Epithelial cell of proximal tubule (primary cell): ENCODE measurements at places on chromosomes 5 and 9. TPM values are rescaled to one million over a fixed set of nuclear protein-coding genes. Genes with fewer than 3 reads are reported as not detected.

DNA sequence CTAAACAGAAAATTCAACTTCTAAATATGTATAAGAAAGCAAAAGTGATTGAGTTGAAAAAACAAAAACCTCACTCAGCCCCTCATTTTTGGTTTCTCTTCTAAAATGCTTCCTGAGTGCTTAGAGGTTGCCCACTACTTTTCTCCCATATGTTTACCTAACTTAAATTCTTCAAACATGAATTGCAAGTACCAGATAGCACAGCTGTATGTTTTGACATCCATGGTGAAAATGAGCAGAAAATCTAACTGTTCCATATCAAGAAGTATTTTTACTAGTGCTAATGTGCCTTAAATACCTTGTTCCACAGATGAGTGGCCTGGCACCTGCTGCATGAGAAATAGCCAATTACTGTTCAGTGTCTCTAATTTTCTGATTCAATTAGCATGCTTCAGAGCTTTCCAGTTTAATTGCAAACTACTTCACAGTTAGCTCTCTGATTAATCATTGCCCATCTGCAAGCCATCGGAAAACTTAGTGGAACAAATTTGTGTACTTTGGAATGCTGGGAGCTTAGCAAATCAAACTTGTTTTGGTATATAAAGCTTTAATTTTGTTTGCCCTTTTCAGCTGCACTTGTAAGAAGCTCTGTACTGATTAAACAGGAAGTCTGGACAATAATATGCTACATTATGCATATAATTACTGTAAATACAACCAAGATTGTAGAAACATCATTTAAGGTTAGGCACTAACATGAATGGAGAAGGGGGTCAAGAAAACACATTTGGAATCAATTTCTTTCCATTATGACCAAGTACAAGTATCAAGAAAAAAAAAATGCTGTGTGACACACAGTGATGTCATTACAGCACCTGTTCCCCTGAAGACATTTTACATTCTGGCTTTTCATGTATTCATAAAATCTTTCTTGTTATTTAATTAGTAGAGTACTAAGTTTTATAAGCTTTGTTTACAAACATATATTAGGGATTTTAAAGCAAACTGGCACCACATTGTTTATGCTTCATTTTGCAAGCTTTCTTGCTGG, 65.6 kb downstream of the POU5F2 start:
- peak; percentile 39 for DNase-seq

GRCh38 chr5:167319243-167319642, 972.2 kb upstream of the WWC1 start:
- no peak for DNase-seq

- no peak for DNase-seq
These were observed 53.4 kb downstream of the OR2K2 start for GRCh38 chr9:111276431-111277128.

- DNase-seq, result no peak
These were observed 17.9 kb downstream of the NIPAL4 start for GRCh38 chr5:157477814-157478494.

DNA sequence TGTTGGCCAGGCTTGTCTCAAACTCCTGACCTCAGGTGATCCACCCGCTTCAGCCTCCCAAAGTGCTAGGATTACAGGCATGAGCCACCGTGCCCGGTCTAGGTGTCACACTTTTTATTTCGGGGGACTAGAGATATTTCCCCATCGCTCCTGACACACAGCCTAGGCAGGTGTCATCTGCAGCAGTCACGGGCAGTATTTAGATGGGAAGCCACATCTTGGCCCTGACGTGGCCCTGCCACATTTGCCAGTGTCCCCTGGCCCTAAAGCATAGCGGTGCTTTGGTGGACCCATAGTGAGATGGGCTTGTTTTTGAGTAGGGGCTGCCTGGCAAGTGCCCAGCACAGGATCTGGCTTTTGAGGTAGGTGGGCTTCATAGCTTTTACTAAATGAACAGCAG, 45.0 kb upstream of the LRRTM2 start:
- DNase-seq, result no peak

DNA sequence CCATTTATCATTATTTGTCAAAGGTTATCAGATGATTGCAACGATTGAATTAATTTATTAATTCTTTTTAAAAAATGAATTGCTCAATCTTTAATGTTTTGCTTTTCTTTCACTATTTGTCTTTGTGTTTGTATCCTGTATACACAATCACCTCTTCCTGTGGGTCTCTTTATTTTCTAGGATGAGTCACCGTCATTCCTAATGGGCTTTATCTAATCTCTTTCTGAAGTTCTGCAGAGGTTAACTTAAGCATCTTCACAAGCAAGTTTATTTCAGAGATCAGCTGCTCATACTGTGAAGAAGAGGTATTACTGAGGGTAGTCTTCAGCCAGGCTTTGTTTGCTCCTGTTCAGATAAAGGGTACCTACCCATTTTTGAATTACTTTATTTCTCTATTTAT, 323.9 kb downstream of the NNT start:
- DNase-seq, result no peak

DNA sequence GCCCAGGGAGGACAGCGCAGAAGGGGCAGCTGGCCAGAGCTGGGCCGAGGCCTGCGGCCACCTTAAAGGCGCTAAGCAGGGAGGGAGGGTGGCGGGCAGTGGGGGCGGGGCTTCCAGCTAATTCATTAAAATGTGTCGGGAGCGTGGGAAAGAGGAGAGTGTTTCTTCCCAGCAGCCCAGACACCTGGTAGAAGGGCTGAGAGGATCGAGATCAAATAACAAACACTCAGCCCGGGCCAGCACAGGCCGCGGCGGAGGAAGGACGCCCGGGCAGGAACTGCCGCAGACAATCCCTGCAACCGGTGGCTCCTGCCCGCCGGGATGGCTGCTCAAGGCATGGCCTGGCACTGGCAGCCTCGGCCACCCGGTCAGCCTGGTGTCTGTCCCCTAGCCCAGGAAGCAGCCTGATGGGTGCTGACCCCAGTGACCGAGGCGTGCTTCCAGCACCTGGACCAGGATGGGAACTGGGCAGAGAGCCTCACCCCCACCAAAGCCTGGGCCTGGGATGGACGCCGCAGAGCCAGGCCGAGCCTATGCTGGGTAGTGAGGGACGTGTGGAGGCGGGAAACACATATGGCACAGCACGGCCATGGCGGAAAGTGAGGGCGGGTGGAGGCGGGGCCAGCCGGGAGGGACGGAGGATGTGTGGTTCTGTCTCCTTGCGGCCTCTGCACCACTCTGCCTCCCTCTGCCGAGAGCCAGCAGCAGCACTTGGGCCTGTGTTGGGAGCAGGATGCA, 3.2 kb upstream of the NRARP start:
- DNase-seq, result no peak

DNA sequence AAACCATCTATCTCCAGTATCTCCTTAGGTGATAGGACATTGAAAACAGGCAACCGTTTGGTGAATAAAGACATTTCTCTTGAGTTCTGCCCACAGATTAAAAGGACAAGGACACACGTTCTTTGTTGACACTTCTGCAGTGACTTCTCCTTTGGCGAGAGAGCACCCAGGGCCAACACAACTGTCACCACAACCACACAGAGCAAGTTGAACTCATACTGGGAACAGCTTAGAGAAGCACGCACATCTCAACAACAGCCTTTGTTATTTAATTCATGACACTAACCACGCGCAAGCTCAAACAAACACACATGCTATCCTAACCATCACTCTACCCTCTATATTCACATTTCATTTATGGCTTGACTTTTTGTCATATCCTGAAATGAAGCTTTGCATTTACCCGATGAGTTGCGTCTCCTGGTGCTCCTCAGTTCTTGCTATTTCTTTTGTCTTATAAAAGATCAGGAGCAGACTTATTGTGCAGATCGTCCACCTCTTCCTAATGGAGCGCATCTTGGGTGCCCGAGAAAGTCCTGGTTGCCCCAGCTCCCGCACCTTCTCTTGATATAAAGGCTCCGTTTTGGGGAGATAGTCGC, 543 bp downstream of the ST8SIA4 start:
- no peak for DNase-seq

DNA sequence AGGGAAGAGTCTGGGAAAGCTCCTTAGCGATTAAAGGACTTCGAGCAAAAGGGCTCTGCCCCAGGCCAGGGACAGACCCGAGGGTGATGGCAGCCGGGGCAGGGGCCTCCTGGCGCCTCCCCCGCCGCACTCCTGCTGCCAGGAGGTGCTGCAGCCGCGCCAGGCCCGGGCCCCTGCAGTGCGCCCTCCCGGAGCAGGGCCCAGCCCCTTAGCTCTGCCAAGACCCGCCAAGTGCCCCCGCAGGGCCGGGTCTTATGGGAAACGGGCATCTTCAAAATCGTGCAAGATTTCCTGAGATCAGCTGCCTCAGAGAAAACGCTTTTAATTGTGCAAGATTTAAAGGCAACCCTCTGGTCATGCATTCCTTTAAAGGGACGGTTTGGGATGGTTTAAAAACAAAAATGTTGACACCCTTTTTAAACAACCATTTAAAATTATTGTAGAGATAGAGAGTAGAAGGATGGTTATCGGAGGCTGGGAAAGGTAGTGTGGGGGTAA, 52.4 kb downstream of the CDC14B start:
- no peak for DNase-seq

GRCh38 chr5:137223324-137224295, 275.5 kb downstream of the SPOCK1 start:
- no peak for DNase-seq

- no peak for DNase-seq
These were observed 1.2 kb downstream of the TEK start for GRCh38 chr9:27110181-27110580.

DNA sequence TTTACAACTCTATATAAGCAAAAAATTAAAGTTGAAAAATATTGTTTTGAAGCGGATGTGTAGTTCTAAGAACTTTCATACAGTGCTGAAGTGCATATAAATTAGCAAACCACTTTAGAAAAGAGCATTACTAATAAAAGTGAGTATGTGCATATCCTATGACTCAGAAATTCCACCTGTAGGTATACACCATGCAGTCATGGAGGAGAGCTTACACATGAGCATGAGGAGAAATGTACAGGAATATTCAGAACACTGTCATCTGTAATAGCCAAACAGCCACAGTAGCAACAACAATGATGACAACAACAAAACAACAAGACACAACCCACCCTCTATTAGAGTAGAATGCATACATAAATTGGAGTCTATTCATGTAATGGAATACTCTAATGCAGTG, 138.2 kb upstream of the ARRDC3 start:
- no peak for DNase-seq

GRCh38 chr5:107254214-107254901, 416.4 kb downstream of the EFNA5 start:
- DNase-seq, result no peak

- no peak for DNase-seq
These were observed 2.4 kb upstream of the BTF3 start for GRCh38 chr5:73495772-73496335.

GRCh38 chr5:71600783-71601182, 13.6 kb downstream of the MCCC2 start:
- no peak for DNase-seq

Gene TCF7
- total RNA-seq, result 3.5 and 3.6 TPM in 2 replicates

Gene C8G
- not detected in 2 replicates for total RNA-seq

Gene PCDHB9
- not detected in 2 replicates for total RNA-seq

Gene CCDC69
- total RNA-seq, result 3.0 and 3.4 TPM in 2 replicates

Gene ZBTB6
- total RNA-seq, result 6.9 and 9.3 TPM in 2 replicates
